ENCODE measurements at places on chromosomes 6 and 20. TPM values are rescaled to one million over a fixed set of nuclear protein-coding genes. Genes with fewer than 3 reads are reported as not detected.

DNA sequence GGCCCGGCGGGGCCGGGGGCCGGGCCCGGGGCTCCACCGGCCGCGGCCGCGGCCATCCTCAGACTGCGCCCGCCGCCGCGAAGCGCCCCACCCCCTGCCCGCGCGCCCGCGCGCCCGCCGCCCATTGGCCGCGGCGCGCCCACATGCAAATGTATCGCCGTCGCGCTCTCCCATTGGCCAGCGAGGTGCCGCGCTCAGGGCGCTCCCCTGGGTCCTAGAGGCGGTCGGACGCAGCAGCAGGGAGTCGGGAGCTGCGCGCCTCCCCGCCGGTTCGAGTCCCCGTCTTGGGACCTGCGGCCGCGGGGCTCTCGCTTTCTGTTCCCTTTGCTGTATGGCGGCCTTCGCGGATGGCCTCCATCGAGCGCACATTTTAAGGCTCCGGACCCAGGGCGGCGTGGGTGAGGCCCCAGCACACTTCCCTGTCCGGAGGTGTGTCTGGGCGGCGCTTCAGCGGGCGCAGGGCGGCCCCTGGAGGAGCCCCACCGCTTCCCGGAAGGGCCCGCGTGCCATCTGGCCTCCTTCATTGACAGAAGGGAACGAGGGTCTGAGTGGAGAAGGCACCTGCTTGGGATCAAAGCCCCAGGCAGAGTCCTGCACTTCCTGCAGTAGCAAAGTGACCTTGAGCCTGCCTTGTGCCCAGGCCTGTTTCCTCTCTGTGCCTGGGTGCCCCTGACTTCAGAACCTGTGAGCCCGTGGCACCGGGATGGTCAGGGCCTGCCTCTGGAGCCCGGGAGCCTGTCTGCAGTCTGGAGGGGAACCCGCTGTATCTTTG lies at the start of gene CABLES2:
TSS of gene CABLES2 (minus strand) at position 65 of the 772 bp plus-strand sequence. CDS start at position 56, 9 bp downstream.
- peaks cover 2% of the 10 kb centered on the region for H3K36me3 ChIP-seq
- no peak within 1 kb of the TSS for H3K27ac ChIP-seq
- peak within 1 kb of the TSS; percentile 78 for H3K4me3 ChIP-seq
- peaks cover 25% of the 10 kb centered on the region for H3K4me1 ChIP-seq
- H3K27me3 ChIP-seq = peaks cover 33% of the 10 kb centered on the region

- no peak for DNase-seq
- H3K36me3 ChIP-seq = no peaks in the 10 kb centered on the region
- no peak overlapping the region for H3K4me3 ChIP-seq
These were observed 15.0 kb downstream of the ZDHHC14 start for GRCh38 chr6:157396026-157396425.

DNA sequence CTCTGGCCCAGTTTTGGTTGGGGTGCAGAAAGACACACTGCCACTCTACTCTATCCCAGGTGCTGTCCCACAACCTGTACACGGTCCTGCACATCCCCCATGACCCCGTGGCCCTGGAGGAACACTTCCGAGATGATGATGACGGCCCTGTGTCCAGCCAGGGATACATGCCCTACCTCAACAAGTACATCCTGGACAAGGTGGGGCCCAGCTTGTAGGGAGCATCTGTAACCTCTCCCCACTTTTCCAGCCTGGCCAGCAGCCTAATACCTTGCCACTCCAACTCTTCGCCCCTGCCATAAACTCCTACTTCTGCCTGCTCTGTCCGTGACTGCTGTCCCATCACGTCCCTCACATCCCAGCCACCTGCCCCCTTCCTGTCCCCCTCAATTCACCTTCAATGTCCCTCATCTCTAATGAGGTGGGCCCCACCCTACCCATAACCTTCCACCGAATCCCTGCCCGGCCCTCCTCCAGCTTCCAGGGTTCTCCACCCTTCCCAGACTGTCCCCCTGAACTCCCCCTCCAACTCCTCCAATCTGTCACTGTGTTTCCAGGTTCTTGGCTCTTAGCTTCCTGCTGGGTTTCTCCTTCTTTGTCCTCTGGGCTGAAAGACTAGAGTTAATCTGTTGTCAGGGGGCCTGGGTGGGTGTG lies 12.1 kb downstream of the DEF6 start:
- no peak overlapping the region for H3K4me3 ChIP-seq
- no peak for DNase-seq
- peak overlapping the region; percentile 83 for H3K27ac ChIP-seq

DNA sequence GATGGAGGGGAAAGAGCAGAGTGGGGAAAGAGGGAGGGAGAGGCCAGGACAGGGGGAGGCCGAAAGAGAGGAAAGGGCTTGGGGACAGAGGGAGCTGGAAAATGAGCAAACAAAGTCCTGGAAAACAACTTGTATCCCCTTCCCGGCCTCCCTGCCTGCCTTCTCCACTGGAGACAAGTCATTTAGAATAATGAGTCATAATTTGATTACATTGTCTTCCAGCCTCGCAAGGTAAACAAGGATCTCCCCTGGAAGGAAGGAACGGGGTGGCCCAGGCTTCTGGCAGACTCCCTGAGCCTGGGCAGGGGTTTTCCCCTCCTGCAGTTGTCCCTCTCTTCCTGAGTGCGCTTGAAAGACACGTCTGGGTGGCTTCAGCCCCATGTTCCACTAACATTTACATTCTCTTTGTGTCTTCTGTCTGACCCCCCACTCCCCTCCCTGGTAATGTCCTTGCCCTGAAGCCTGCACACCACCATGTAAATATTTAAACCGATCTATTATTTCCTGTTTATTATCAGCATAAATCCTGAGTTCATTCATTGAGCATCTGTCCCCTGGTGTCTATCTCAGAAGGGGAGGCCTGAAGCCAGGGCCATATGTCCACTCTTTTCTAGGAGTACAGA lies 12.1 kb upstream of the MRPS18A start:
- no peak overlapping the region for H3K4me3 ChIP-seq
- no peak overlapping the region for H3K27ac ChIP-seq
- peaks cover 16% of the 10 kb centered on the region for H3K4me1 ChIP-seq
- H3K36me3 ChIP-seq = no peaks in the 10 kb centered on the region
- peaks cover 9% of the 10 kb centered on the region for H3K27me3 ChIP-seq

DNA sequence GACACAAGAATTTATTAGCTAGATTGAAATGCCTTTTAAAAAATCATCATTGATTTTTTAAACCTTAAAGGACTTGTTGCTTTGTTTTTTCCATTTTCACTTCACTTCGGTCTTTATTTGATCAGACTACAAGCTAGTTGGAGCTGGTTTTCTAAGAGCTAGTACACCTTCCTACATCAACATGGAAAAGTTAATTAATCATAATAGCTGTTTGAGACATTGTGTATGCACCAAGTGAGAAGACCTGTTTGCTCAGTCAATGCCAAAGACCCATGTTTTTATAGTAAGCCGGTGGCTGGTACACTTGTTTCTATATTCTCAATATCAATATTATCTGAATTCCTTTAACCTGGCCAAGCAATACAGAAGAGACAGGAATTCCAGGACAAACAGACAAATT lies 310.2 kb upstream of the SGK1 start:
- H3K27ac ChIP-seq = no peak overlapping the region
- no peaks in the 10 kb centered on the region for H3K36me3 ChIP-seq
- no peaks in the 10 kb centered on the region for H3K27me3 ChIP-seq
- peaks cover 6% of the 10 kb centered on the region for H3K4me1 ChIP-seq
- no peak overlapping the region for H3K4me3 ChIP-seq
- no peak for DNase-seq

DNA sequence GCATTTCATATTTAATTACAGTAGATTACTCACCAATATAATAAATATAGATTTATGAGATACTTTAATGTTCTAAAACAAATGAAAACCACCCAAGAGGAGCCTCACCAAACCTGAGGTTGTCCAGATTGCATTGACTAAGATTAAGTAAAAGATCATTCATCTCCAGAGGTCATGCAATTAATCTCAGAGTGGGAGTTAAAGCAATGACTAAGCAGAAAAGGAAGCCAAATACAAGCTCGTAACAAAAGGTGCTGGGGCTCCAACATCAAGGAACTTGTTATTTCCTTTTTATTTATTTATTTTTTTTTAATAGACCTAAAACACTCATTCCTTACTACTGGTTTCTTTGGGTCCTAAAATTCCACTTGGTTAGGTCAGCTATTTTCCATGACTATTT lies 57.7 kb downstream of the RSPO3 start:
- H3K27me3 ChIP-seq = no peaks in the 10 kb centered on the region
- H3K27ac ChIP-seq = no peak overlapping the region
- no peak for DNase-seq
- no peaks in the 10 kb centered on the region for H3K4me1 ChIP-seq
- no peaks in the 10 kb centered on the region for H3K36me3 ChIP-seq

DNA sequence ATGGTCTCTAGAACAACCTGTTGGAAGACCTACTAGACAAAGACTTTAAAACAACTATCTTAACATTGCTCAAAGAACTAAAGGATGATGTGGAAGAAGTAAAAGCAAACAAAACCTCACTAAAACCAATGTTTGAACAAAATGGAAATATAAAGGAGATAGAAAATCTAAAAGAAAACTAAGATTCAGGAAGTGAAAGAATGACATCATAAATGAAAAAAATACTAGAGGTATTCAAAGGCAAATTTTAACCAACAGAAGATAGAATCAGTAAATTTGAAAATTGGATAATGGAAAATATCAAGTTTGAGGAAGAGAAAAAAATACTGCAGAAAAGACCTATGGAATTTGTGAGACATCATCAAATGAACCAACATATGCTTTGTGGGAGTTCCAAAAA lies 914.1 kb upstream of the GJE1 start:
- DNase-seq = no peak
- H3K27ac ChIP-seq = no peak overlapping the region
- no peaks in the 10 kb centered on the region for H3K27me3 ChIP-seq

GRCh38 chr6:134413241-134413643 lies 95.3 kb upstream of the SGK1 start:
- H3K27ac ChIP-seq = no peak overlapping the region
- no peaks in the 10 kb centered on the region for H3K27me3 ChIP-seq
- DNase-seq = no peak
- H3K4me3 ChIP-seq = no peak overlapping the region
- H3K4me1 ChIP-seq = peaks cover 4% of the 10 kb centered on the region
- H3K36me3 ChIP-seq = no peaks in the 10 kb centered on the region

- DNase-seq = no peak
- H3K4me3 ChIP-seq = no peak overlapping the region
- H3K36me3 ChIP-seq = no peaks in the 10 kb centered on the region
- H3K27me3 ChIP-seq = no peaks in the 10 kb centered on the region
These were observed 66.6 kb upstream of the FAM184A start for GRCh38 chr6:119145111-119145510.

The HSPA1L gene
- 1.2 TPM for total RNA-seq

Measured in thymus (tissue), 14 donors.